ENCODE measurements at places on chromosomes 2 and 18.

GRCh38 chr2:196153480-196153879, 17.9 kb downstream of the STK17B start:
- no peak for DNase-seq

DNA sequence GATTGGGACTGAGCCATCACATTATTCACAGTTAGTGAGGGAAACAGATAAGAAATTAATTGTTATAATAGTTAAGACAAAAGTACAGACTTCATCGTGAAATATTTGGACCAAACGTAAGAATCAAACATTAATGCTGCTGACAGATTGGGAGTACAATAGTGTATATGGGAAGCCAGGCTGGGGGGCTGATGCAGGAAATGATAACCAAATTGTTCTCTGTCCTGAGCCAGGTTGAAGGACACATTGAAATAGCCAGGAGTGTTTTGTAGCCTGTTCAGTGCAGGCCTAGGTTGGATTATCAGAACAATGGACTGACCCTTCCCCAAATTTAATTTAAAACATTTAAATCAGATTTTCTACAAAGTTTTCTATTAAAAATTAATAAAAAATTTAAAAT, 203.2 kb downstream of the BABAM2 start:
- no peak for DNase-seq

DNA sequence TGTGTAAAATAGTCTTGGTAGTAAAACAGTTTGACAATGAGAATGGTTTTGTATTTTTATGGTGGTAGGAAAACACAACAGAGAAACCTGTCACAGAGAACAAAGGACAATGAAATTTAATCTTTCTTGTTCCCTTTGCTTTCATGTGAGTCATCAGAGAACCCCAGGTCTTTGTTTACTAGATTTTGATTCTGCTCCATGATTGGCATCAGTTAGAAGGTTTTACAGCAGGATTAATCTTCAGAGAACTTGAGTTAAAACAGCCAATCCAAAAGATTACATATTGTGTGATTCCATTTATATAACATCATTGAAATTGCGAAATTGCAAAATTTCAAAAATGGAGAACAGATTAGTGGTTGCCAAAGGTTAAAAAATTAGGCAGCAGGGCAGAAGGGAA, 2.5 kb downstream of the APLF start:
- DNase-seq, result peak; percentile 86

GRCh38 chr2:74448771-74449170, 6.1 kb upstream of the INO80B start:
- DNase-seq, result no peak

GRCh38 chr2:42974721-42975717, 182.6 kb upstream of the HAAO start:
- peak; percentile 61 for DNase-seq

GRCh38 chr18:53360501-53361443, 863.7 kb downstream of the MBD2 start:
- no peak for DNase-seq

GRCh38 chr2:95276244-95276887, 2.1 kb downstream of the PROM2 start:
- no peak for DNase-seq

DNA sequence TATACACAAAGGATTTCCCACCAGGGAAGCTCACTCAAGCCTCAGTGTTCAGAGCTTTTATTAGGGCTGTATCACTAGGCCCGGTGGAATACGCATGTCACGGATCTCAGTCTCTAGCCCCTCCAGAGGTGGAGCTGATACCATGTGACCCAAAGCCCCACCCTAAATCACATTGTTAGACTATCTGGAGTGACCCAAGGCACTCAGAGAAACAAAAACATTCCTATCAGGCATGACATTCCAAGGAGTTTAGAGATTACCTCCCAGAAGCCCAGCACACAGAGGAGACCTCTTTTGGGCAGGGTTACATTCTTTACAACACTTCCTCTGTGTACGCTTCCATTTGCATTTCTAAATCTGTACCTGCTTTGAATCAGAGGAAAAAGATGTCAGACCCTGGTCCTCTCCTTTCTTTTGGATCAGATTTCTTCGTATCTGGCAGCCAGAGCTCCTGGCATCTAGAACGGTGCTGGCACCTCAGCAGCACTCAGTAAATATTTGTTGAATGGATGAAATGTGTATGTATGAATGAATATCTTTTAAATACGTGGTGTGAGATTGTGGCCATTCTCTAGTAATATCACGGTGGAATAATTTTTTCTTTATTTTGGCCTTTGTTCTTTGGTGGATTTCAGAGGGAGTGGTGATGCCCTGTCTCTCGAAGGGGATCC, 37.7 kb upstream of the SMAD2 start:
- DNase-seq, result no peak

- DNase-seq, result peak; percentile 89
Observed at GRCh38 chr2:102619414-102620319, at the start of gene SLC9A2. Gene SLC9A2 (plus strand): TSS chr2:102619553. CDS start chr2:102619849, 296 bp downstream.

DNA sequence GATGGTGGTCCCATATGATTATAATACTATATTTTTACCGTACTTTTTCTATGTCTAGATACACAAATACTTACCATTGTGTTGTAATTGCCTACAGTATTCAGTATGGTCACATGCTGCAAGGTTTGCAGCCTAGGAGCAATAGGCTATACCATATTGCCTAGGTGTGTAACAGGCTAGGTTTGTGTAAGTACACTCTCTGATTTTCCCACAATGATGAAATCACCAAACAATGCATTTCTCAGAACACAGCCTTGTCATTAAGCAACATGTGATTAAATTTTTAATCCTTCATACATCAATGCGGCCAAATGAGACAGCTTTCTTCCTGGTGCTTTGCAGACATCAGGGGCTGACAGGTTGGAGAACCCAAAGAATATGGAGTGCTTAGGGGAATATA, 37.3 kb downstream of the ADD2 start:
- no peak for DNase-seq

DNA sequence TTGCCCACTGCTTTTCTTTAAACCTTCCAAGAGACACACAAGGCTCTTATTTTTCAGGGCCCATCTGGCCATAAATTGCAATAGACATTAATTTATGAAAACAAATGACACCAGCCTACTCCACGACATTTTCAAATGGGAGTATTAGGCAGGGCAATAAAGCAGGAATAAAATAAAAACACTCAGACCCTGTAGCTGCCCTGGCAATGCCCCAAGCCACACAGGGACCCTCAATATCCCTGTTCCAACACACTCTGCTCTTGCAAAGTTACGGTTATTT, 550.8 kb upstream of the TNP1 start:
- DNase-seq, result no peak

DNA sequence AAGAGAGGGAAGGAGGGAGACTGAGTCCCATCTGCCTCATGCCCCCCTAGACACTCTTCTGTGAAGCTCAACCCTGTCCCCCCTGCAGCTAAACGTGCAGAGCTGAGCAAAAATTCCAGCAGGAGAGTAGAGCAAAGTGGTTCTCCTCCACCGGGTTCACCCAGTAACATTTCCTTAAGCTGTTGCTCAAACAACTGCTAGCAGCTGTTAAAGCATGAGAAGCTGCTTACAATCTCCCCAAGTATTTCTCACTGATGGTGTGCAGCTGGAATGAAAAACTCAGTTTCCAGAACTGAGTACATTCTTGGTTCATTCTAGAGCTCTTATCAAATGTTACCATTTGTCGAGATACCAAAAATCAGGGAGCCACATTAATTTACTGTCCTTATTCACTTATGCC, 92.3 kb downstream of the STK39 start:
- no peak for DNase-seq

- DNase-seq, result no peak
Observed at GRCh38 chr2:78561876-78562275, 463.6 kb upstream of the REG3G start.

GRCh38 chr2:28717339-28717758, 34.3 kb upstream of the PPP1CB start:
- DNase-seq, result peak; percentile 76

GRCh38 chr2:3641181-3641580, 16.8 kb upstream of the ALLC start:
- DNase-seq, result no peak

GRCh38 chr2:15307526-15307925, 253.6 kb downstream of the NBAS start:
- DNase-seq, result no peak

- DNase-seq, result peak; percentile 59
Observed at GRCh38 chr2:155203178-155203577, 504.7 kb downstream of the KCNJ3 start.

DNA sequence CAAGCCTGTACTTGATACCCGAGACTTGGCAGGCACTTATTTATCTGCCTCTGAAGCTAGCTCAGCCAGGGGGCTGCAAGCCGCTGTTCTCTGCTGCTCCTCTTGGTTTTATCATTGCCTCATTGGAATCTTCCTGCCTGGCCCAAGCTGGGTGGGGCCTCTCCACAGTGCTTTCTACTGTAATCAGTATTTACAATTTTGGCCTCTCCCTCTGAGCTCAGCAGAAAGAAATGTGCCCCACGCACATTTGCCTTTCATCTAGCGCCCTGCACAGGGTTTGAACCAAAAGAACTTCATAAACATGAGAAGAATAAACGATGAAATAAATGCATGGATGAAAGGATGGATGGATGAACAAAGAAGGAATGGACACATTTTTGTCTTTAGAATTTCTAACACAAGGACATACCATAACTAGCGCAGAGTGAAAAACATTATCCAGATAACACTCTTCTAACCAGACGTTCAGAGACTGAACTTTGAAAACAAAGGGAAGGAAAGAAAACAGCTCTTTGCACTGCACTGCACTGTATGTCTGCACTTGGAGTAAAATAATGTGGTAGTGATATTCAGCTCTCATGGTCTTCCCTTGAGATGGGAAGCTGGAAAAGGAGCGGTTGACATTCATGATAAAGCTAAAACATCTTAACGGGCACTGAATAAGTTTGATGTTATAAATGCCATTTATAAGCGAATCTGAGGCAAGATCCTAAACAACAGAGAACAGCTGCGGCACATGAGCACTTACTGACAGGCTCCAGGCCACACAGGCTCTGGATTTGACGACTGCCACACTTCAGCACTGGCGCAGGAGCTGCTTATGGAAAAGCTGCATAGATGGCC, 86.8 kb upstream of the SP3 start:
- DNase-seq, result no peak

DNA sequence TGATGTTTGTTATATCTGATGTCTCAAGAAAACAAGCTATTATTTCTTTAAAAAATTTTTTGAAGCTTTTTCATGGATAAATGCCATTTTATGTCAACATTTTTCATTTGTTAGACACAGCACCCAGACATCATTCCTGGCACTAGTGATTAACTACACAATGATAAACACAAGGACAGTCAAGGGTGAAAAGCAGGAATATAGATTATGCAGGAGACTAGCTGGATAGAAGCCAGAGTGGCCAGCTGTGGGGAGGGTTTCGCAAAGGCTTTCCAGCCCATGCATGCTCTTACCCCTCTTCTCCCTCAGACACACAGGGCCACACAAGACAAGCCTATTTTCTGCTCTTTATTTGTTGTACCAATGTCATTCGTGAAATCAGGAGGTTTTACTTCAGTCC, 127.1 kb upstream of the TTC39C start:
- DNase-seq, result no peak

GRCh38 chr2:21372654-21373053, 248.9 kb downstream of the TDRD15 start:
- DNase-seq, result peak; percentile 64
